ENCODE measurements at places on chromosomes 5 and 9.
A peak's percentile ranks its signal among the peaks of the same experiment; 100 is the strongest.

GRCh38 chr9:89606049-89606623, 1.3 kb downstream of the GADD45G start:
- DNase-seq: peak; percentile 29

DNA sequence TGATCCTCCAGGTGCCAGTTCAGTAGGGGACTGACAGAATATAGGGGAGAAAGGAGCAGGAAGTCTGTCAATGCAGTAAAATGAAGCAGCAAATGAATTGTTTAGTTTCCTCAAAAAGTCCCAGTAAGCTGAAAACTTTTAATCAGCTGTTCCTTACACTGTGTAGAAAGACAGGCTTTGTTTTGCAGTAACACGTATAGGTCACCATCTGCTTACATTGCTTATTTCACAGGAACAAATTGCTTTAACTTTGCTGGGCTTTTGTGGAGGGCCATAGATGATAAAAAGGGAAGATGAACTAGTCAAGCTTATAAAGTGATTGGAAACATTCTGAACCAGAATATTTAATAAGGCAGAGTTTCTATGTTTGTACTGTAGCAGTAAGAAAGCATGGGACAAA, 331.3 kb upstream of the RFX3 start:
- DNase-seq: no peak

GRCh38 chr5:120817044-120817985, 353.2 kb downstream of the PRR16 start:
- DNase-seq: no peak

- no peak for DNase-seq
Measured at GRCh38 chr5:157570531-157571200, 4.9 kb downstream of the ADAM19 start.

DNA sequence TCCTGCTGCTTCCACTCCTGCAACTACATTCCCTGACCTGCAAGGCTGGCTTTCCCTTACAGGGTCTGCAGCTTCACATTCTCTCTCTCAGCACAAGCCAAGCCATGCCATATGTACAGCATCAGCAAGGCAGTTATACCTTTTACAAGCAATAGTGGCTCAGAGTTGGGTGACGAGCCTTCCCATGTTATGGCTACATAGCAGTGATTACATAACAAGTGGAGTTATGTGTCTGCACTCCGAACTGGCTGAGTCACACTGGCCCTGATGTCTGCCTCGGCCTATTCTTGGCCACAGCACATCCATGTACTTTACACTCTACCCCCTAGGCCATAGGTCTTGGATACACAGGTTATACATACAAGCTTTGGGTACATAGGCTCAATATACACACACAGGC, 52.0 kb upstream of the SNCAIP start:
- no peak for DNase-seq

DNA sequence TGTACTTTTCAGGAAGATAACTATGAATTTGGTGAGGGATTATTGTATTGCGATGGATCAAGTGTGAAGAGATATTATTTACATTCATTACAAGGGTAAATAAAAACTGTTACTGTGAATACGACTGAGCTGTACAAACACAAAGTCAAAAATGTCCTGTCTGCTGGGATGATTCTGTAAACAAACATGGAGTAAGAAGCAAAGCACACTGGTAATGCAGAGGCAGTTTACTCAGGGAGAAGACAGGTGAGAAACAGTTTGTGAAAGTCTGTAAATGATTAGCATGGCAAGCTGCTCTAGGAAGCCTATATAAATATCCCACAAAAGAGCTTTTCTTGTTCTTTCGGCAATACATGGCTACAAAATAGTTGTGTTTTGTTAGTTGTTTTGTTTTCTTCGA, 115.4 kb upstream of the GNA14 start:
- DNase-seq: no peak

- DNase-seq: no peak
Measured at GRCh38 chr9:110351009-110351467, 13.4 kb upstream of the TXNDC8 start.

- DNase-seq: no peak
Measured at GRCh38 chr5:143693651-143694252, 118.2 kb upstream of the HMHB1 start.

GRCh38 chr9:120040896-120041295, 539.1 kb downstream of the CDK5RAP2 start:
- no peak for DNase-seq

GRCh38 chr5:106288979-106289378, 1381.8 kb downstream of the EFNA5 start:
- no peak for DNase-seq

- no peak for DNase-seq
Measured at GRCh38 chr5:133702791-133703770, 90.7 kb upstream of the FSTL4 start.

DNA sequence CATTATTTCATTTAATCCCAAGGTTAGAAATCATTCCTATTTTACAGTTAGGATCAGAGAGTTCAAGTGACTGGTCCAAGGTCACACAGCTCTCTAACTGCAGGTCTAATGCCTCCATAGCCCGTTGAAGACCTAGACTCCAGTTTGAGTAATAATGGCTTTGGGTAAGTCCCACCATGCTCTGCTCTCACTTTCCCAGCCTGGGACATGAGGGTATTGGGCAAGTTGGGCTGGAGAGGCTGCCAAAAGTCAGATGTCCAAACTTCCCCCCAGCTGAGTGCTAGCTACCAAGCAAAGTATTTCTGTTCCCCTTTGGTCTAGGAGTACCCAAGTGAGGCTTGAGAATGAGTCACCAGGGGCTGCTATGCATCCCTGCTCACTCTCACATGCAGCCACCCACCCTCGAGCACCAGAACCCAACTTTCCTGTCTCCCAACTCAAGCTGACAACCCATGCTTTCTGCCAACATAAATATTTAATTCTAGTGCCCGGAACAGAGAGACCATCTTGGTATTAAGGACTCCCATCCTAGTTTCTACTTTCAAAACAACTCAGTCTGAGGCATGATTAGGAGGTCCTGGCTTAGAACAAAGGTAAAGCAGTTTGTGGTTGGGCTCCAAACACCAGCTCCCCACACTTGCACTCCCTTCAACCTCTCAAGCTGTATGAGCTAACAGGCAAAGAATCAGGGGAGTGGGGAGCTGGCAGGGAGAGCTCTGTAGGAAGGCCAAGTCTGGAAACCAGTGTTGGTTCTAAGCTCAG, 236.5 kb upstream of the TRIM32 start:
- DNase-seq: no peak

GRCh38 chr9:110457245-110457644, 119.6 kb upstream of the TXNDC8 start:
- no peak for DNase-seq

- no peak for DNase-seq
Measured at GRCh38 chr5:114148253-114148652, 213.6 kb upstream of the KCNN2 start.

GRCh38 chr5:59107692-59108091, 524.8 kb downstream of the RAB3C start:
- no peak for DNase-seq

- no peak for DNase-seq
Measured at GRCh38 chr5:171868236-171868635, 82.6 kb downstream of the SMIM23 start.
